Muscle of back (tissue), 13 donors: ENCODE measurements at places on chromosomes 3 and 15. TPM values are rescaled to one million over a fixed set of nuclear protein-coding genes. Genes with fewer than 3 reads are reported as not detected.

GNAT1 gene
- polyA plus RNA-seq, result not detected

PPIB gene
- 484 TPM for polyA plus RNA-seq

SUSD5 gene
- polyA plus RNA-seq, result 1.7 TPM

ISLR2 gene
- 3.4 TPM for polyA plus RNA-seq

TADA3 gene
- 53.7 TPM for polyA plus RNA-seq

DGKG gene
- polyA plus RNA-seq, result 1.2 TPM

SLC12A8 gene
- polyA plus RNA-seq, result 0.97 TPM

PPM1L gene
- polyA plus RNA-seq, result 7.3 TPM

CDC25A gene
- 5.3 TPM for polyA plus RNA-seq

GPR156 gene
- polyA plus RNA-seq, result 1.0 TPM

FAM227B gene
- polyA plus RNA-seq, result 7.6 TPM

HRG gene
- polyA plus RNA-seq, result 0.04 TPM

HERC2 gene
- polyA plus RNA-seq, result 38.4 TPM

ZIC1 gene
- 39.5 TPM for polyA plus RNA-seq

HYKK gene
- 3.0 TPM for polyA plus RNA-seq

PRSS50 gene
- polyA plus RNA-seq, result 0.28 TPM

NCEH1 gene
- 2.6 TPM for polyA plus RNA-seq

SPINK8 gene
- not detected for polyA plus RNA-seq

SLC22A14 gene
- polyA plus RNA-seq, result 0.15 TPM

OPA1 gene
- polyA plus RNA-seq, result 56.5 TPM

DUSP7 gene
- 18.6 TPM for polyA plus RNA-seq

TMIE gene
- polyA plus RNA-seq, result 0.73 TPM

ACAD11 gene
- 10.8 TPM for polyA plus RNA-seq

CNTN4 gene
- 17.4 TPM for polyA plus RNA-seq

RNF7 gene
- polyA plus RNA-seq, result 83.6 TPM

PBRM1 gene
- polyA plus RNA-seq, result 56.7 TPM

AADACL2 gene
- not detected for polyA plus RNA-seq

SOX14 gene
- polyA plus RNA-seq, result not detected

RLBP1 gene
- polyA plus RNA-seq, result 0.29 TPM

HCN4 gene
- polyA plus RNA-seq, result 0.07 TPM

NSUN3 gene
- polyA plus RNA-seq, result 7.7 TPM

STAC gene
- polyA plus RNA-seq, result 56.1 TPM

SCAP gene
- polyA plus RNA-seq, result 53.2 TPM

ZBBX gene
- 0.24 TPM for polyA plus RNA-seq

LRRC34 gene
- 3.2 TPM for polyA plus RNA-seq

ZNF660 gene
- 5.7 TPM for polyA plus RNA-seq

CCR5 gene
- polyA plus RNA-seq, result 0.48 TPM

ATP8B4 gene
- 3.1 TPM for polyA plus RNA-seq

B3GALNT1 gene
- polyA plus RNA-seq, result 20.0 TPM
